OCI-LY7 (cell line): ENCODE measurements at places on chromosomes 13 and 19.

DNA sequence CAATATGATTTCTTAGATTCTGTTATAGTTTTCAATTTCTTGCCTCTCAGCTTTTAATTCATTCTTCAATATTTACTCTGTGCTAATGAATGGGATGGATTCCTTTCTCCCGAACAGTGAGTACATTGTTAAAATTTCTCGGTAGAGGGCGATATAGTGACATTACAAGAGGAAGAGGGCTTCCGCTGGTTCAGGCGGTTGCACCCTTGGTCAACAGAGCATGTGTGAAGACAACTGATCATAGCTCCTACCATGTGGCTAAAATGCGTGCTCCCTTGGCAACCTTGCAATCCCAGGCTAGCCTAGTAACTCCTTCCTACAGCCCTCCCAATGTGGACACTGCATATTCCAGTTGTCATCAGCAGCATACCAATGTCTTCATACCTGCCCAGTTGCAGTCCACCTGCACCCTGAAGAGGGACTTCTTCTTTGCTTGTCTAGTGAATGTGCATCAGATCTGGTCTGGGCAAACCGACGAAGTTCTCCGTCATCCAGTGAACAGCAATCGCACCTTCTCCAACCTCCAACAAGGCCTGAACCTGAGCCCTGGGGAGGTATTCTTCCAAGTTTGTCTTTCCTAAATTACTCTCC is 653.0 kb upstream of the GPC6 start:
- DNase-seq, result no peak

GRCh38 chr13:24340608-24340955 is 31.2 kb downstream of the C1QTNF9 start:
- no peak for DNase-seq

DNA sequence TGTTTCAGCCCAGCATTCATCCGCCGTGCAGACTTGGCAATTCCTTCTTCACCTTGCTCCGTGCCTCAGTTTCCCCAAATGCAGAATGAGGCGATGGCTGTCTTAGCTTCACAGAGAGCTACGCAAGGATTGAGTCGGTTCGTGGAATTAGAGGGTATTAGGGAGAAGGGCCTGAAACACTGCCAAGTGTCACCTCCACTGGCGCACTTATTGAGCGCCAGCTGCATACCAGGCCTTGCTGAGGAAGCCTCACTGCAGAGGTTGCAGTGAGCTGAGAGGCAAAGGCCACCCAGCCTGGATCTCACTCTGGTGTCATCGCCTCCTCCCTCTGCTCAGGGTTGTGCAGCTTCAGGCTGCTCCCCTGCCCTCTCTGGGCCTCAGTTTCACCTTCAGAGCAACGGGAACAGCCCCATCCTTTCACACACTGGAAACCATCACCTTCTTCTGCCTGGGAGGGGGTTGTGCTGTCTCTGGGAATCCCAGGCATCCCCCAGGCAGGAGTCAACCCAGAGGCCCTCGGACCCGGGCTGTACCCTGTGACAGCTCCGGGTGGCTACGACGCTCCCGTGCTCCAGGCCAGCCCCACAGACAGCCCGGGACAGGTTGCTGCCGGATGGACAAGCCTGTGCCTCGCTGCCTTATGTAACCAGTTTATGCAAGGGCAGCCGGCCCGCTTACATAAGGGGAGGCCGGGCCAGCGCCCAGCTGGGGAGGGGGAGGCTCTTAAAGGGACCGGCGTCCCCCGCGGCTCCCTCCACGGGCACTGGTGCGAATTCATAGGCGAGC is 31.9 kb downstream of the NFIC start:
- DNase-seq, result no peak

- no peak for DNase-seq
Observed at GRCh38 chr19:7552781-7553180, 17.3 kb downstream of the PNPLA6 start.

DNA sequence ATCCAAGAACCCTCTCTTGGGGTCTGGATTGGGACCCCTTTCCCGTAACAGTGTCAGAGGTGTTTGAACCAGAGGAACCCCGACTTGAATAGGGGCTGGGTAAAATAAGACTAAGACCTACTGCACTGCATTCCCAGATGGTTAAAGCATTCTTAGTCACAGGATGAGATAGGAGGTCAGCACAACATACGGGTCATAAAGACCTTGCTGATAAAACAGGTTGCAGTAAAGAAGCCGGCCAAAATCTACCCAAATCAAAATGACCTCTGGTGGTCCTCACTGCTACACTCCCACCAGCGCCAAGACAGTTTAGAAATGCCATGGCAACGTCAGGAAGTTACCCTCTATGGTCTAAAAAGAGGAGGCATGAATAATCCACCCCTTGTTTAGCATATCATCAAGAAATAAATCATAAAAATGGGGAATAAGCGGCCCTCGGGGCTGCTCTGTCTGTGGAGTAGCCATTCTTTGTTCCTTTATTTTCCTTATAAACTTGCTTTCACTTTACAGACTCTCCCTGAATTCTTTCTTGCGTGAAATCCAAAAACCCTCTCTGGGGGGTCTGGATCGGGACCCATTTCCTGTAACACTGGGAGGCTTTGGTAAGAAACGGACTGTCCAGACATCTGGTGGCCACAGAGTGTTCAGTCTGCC is 4.4 kb upstream of the SIN3B start:
- DNase-seq, result no peak

DNA sequence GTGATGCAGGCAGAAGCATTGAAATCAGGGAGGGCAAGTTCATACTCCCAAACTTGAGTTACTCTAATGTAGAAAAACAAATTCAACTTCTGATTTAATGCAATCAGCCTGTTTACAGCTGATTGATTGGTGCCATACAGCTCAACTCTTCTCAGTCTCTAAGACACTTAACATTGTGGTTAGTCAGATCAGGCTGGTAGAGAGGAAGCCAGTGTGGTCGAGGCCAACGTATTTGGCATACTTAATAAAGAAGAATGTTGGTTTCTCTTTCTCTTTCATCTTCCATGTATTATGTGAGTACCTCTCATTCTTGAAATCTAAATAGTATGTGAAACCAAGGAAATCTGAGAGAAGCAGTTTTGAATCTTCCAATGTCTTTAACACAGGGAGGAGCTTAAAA is 255.0 kb upstream of the SLITRK1 start:
- DNase-seq, result no peak

- no peak for DNase-seq
Observed at GRCh38 chr19:32822916-32823746, 46.4 kb downstream of the SLC7A9 start.

DNA sequence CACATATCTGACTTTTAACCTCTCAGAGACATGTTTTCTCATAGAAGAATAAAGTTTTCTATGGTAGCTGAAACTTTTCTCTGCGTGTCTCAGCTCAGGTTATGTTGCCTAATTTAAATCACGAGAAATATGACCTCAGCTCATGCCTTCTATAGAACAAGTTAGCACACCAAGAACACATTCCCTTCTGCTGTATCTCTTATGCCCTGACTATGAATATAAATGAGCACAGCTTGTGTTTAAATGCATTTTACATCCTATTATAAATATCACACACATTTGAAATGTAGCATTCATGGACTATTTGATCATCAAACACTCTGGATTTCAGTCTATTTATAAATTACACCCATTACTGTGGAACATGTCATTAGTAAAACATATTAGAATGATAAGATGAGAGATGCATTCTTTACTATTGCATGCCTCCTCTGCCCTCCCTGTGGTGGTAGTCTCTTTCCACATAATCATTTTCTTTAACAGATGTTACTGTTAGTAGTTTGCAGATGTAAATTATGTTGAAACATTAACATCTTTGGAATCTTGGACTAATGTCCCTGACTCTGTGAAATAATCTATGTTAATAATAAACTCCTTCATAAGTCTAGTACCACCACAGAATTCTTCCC is 2044.9 kb upstream of the PCDH20 start:
- no peak for DNase-seq

DNA sequence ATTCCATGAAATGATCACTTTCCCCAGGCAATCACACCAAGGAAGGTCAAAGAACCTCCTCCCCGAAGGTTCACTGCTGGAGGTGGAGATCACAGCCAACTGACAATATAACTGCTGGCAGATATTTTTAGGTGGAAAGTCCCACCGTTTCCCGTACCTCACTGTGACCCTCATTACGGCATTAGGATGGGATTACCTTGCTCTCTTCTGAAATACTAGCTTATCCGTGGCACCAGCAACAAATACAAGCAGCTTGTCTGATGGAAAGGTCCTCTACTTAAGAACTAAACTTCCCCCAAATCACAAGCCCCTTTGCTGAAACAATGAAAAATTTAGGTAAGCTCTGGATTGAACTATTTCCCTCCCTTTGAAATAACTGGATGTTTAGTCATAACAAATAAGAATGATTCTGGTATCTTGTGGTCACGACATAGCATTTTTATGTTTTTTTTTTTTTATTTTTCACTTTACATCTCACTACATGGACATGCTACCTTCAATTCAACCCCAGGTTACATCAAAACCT is 178.9 kb downstream of the COL4A1 start:
- DNase-seq, result no peak

- no peak for DNase-seq
Observed at GRCh38 chr19:55090564-55090963, 14.9 kb downstream of the EPS8L1 start.

DNA sequence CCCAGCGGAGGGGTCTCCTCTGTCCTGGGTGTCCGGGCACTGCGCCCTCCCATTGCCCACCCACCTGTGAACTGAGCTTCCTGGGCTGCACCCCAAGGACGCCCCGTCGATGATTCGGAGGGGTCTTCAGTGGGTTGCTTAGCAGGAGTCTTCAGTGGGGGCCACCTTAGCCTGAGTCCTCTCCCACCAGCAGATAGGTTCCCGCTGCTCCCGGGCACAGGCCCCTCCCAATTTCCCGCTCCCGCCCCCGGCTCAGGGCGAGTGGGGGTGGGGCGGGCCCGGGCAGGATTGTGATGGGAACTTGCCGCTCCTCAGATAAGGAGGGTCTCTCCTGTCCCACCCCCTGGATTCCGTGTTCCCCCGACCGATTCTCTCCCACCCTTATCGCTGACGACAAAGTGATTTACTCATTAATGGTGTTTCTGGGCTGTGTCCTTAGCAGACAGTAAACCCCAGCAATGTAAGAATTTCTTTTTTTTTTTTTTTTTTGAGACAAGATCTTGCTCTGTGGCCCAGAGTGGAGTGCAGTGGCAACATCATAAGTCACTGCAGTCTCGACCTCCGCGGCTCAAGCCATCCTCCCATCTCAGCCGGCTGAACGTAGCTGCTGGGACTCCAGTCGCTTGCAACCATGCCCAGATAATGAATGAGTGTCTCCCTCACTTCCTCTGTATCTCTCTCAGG is 655 bp upstream of the S1PR5 start:
- DNase-seq, result no peak

DNA sequence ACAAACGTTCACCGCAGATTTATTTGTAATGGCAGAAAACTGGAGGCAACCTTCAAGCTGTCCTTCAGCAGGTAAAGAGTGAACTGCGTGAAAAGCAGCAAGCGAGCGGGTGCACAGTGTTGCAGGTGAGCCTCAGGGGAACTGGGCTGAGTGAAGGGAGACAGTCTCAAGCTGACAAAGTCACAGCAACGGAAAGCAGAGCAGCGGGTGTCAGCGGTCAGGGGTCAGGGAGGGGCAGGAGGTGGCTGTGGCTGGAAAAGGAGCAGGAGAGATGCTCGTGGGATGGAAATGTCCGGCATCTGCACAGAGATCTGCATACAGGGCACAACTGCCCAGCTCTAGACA is 8.5 kb upstream of the RASA3 start:
- no peak for DNase-seq

GRCh38 chr13:112241288-112241687 is 134.9 kb upstream of the SPACA7 start:
- no peak for DNase-seq
